Fibroblast of lung (primary cell): ENCODE measurements at places on chromosomes 13 and 19.

DNA sequence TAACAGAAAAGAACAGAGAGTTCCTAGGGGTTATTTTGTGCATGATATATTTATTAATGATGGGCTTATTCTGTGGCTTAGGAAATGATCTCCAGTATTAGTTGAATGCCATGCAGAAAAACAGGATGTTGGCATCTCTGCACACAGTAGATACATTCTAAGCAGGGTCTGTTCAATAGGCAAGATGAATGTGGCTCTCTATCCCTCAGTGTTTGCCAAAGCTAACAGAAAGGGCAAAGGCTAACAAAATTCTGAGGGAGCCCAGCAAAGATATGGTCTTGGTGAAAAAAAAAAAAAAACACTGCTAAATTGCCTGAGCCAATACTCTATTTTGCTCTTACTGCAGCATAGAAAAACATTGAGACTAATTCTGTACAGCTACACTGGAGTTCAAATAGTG lies 1095.8 kb downstream of the UQCRFS1 start:
- no peak for DNase-seq

DNA sequence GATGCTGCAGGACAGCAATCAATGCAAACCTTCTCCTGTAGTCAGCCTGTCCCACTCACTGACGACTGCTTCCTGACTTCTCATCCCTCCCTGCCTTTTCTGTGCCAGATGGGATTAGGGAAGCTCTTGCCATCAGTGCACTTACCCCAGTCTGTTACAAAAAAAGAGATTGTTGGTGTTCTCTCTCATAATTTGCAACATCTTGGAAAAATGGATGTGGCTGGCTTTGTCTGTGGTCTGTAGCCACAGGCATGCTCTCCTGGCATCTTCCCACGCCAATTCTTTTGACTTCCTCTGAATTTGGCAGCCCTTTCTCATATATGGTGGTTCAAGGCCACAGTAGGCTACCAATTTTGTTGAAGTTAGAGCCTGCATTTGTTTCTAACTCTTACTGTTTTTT lies 11.6 kb upstream of the HTR2A start:
- DNase-seq, result peak; percentile 52

DNA sequence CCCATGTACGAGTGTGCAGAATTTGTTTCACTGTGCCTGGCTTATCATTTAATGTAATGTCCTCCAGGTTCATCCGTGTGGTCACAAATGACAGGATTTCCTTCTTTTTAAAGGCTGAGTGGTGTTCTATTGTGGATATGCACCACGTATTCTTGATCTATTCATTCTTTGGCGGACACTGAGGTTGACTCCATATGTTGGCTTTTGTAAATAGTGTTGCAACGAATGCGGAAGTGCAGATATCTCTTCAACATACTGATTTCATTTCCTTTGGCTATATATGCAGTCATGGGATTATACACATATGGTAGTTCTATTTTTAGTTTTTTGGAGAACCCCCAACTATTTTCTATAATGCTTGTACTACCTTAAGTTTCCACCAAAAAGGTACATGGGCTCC lies 13.0 kb downstream of the OR7A5 start:
- no peak for DNase-seq

DNA sequence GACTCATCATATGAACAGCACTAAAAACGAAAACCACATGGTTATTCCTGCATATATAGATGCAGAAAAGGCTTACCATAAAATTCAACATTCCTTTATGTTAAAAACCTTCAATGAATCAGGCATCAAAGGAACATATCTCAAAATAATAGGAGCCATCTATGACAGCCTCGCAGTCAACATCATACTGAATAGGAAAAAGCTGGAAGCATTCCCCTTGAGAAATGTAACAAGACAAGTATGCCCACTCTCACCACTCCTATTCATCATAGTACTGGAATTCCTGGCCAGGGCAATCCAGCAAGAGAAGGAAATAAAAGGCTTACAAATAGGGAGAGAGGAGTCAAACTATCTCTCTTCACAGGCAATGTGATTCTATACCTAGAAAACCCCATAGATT lies 179.6 kb upstream of the HTR2A start:
- peak; percentile 25 for DNase-seq

DNA sequence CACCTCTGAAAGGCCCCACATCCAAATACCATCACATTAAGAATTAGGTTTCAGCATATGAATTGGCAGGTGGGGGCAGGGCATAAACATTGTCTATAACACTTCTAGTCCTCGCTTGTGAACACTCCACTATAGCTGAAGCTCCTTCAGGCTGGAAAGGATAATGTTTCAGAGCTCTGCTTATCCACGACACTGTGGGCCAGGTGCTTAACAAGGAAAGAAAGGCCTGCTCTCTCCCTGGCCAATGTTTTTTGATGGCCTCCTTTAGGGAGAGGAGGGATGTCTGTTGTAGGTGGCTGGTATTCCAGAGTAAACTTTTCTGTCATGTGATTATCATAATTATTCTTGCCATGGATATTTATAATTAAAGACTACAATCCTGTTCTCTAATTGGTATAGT lies 86.4 kb downstream of the CCNA1 start:
- DNase-seq, result no peak

GRCh38 chr13:73684286-73684685 lies 449.9 kb downstream of the KLF12 start:
- DNase-seq, result no peak

GRCh38 chr19:28943651-28944050 lies 269.3 kb downstream of the UQCRFS1 start:
- DNase-seq, result no peak

GRCh38 chr13:37132211-37132610 lies 26.7 kb upstream of the CSNK1A1L start:
- DNase-seq, result peak; percentile 69

GRCh38 chr13:67133476-67133875 lies 96.7 kb downstream of the PCDH9 start:
- peak; percentile 25 for DNase-seq

DNA sequence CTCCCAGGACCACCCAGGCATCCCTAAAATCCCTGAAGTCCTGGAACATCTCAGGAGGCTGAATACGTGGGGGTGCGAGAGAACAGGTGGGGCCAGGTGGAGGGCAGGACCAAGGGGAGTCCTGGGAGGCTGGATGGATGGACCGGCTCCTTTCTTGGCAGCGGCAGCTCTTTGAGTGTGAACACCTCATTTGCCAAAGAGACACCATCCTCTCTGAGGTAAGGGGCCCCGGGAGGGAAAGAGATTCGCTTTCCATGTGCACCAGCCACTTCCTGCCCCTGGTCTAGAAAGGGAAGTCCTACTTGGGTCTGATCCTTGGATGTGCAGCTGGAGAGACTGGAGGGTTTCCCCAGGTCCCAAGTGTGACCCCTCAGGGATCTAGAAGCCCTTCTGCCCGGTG lies 16.2 kb downstream of the PTH2 start:
- DNase-seq, result no peak

- DNase-seq, result no peak
These were observed 1322.2 kb downstream of the PCDH9 start for GRCh38 chr13:65907666-65908525.

GRCh38 chr19:55179606-55180484 lies at the start of gene SYT5:
Gene SYT5, minus strand, starts transcription at chr19:55180289. Its CDS starts 1,248 bp downstream, at chr19:55179041.
- DNase-seq, result no peak

DNA sequence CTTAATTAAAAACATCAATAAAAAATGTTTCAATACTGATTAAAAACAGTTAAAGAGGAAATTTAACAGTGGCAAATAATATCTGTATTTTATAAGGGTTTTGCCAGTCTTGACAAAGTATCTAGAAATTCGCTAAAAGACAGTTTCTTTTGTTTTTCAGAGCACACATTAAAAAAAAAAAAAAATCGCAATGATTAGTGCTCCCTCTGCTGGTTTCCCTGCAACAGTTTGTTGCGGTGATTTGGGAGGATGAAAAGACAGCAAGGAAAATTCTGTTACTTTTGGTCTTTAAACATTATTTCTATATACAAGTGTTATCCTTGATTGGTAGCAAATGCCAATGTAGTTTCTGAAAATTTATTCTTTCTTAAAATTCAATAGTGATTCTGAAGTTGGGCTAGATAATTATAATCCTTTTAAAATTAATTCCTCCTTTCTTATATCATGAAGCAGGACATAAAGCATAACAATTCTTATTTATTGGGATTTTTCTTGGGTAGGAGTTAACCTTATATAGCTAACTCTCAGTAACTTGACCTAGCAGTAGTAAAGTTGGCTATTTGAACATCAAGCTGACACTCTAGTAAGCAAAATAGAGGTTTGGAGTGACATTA lies 23.1 kb upstream of the SPRY2 start:
- DNase-seq, result peak; percentile 13

DNA sequence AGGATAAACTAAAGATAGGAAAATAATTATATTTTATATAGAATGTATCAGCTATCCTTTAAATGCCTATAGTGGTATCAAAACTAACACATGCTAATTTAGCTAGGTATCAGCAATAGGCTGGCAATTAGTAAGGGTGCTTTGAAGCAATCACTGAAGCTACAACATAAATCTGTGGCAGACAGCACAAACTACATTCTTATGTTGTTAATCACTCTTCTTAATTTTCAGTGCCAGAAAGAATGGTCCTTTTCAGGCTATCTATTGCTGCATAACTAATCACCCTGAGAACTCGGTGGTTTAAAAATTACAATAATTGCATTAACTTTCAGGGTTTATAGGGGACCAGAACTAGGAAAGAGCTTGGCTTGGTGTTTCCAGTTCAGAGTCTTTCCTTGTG lies 963.1 kb downstream of the EFNB2 start:
- peak; percentile 14 for DNase-seq

DNA sequence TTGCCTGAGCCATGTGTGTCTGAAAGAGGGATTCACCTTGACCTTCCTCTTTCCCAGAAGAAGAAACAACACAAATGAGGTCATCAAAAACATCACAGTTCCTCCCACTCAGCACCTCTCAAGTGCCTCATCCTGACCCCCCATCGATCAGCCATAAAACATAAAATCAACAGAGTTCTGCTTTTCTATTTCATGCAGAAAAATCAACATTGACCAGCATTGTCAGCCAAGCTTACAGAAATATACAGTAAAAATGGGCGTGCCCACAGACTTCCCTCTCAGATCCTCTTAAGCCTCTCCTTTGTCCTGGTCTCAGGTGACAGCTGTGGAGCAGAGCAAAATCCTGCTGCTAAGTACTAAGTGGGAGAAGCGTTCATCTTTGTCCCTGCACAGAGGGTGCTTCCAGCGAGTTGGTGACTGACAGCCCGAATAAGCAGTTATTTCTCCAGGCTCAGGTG lies 213.3 kb downstream of the OLFM4 start:
- DNase-seq, result no peak

GRCh38 chr19:47512183-47512947 lies 2.5 kb downstream of the NAPA start:
- peak; percentile 78 for DNase-seq

- DNase-seq, result no peak
These were observed 43.6 kb upstream of the MTIF3 start for GRCh38 chr13:27493981-27494380.

DNA sequence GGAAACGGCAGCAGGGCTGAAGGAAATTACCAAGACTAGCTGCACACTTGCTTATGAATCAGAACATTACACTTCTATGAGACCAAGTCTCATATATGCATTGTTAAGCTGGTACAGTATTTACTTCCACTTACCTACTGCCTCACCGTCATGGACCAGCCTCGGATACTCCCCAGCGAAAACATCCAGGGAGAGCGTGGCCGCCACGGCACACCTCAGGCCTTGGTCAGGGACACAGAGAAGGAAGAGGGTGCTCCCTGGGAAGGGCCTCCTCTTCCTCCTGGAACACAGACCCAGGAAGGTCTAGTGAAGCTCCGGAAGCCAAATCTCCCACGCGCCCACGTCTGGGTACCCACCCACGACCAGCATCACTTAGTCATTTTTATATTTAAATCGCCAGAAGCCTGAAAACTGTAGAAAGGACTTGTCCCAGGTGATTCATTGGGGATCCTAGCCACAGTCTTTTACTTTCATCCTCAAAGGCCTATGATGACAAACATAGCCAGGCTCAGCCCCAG lies 24.4 kb upstream of the MTIF3 start:
- DNase-seq, result no peak

DNA sequence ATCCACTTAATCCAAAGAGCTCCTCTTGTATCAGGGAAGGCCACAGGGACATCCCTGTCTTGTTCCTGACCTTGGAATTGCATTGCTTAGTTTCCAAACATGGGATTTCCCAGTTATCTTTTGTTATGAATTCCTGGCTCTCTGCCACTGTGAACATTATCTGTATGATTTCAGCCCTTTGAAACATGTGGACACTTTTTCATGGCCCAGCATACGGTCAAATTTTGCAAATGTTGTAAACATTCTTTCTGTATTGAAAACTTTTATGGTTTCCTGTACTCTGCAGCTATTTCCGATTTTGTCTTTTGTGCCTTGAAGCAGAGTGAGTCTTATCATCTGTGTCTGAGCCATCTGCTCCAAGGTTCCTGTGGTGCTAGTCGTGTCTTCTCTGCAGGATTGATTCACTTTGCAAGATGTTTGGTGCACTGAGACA lies 4.5 kb upstream of the CFAP97D2 start:
- peak; percentile 35 for DNase-seq

GRCh38 chr19:1651568-1652291 lies 685 bp downstream of the TCF3 start:
- peak; percentile 37 for DNase-seq

DNA sequence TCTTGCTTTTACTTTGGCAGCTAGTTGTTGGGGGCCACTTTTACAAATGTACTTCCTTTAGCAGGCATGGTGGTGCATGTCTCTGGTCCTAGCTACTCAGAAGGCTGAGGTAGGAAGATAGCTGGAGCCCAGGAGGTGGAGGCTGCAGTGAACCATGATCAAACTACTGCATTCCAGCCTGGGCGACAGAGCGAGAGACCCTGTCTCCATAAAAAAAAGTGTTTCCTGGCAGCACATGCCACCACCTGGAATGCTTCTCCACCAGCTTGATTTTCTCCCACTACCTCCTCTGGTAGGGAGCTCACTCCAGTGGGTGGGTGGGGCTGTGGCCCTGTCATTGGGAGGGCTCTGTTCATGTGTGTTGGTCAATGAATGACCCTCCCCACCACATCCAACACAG lies 12.5 kb downstream of the FZR1 start:
- DNase-seq, result no peak

GRCh38 chr13:111111376-111111937 lies 3.7 kb upstream of the ARHGEF7 start:
- no peak for DNase-seq

DNA sequence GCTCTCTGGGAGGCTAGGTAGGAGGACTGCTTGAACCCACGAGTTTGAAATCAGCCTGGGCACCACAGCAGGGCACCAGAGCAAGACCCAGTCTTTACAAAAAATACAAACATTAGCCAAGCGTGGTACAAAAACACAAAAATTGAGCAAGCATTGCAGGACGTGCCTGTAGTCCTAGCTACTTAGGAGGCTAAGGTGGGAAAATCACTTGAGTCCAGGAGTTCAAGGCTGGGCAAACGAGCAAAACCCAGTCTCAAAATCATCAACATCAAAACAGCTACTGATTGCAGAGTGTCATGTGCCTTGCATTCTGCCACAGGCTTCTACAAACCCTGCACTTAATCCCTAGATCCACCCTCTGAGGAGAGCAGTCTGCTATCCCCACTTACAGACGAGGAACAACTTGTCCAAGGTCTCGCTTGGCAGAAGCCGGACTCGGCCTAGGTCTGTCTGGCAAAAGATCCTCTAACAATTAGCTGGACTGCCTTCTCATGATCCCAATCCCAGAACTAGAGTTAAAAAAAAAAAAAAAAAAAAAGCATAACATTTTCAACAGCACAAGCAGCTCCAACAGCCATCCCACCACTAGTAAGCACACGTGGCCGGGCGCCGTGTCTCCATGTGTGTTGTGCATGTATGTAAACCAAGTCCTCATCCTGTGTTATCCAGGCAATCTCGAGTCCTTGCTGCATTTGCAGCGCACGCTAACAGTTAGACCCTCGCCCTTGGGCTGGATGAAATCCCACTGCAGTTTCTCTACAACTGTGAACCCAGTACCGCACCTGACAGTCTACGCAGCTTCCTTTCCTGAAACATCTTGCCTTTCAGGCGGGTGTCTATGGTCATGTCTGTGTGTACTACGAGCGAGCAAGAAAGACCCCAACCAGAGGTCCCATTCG lies 2.0 kb downstream of the PPP6R1 start:
- no peak for DNase-seq
